ENCODE measurements at places on chromosomes 5 and 9.

DNA sequence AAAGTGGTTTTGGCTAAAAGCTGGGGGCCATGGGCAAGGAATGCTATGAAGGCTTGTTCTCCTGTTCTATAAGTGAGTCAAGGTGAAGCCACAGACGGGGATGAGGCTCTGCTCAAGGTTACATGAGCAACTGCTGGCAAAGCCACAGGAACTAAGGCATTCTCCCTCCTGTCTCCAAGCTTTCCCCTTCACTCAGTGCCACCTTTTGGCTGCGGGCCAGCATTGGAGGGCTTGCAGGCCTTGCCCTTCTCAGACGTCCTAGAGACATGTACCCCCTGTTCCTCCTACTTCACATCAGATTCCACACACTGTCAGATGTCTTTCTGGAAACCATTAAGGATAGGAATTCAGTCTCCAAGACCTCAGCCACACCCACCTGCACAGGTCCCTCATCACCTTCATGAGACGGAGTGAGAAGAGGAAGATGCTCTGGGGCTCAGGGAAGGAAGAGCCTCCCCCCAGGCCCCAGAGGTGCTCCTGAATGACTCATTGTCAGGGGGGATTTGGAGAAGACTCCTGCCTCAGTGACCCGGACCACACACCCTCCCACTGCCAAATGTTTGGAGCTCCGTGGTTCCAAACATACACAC lies 20.5 kb upstream of the MEIKIN start:
- DNase-seq: no peak

DNA sequence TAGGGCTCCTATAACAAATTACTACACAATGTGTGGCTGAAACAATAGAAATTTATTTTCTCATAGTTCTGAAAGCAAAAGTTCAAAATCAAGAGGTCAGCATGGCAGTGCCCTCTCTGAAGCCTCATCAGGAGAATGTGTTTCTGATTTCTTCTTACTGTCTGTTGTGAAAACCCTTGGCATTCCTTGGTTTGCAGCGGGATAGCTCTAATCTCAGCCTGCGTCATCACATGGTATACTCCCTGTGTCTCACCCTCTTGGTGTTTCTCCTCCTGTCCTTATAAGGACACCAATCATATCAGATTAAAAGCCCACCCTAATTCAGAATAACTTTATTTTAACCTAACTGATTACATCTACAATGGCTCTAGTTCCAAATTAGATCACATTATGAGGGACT lies 87.5 kb upstream of the CDH9 start:
- DNase-seq: no peak

GRCh38 chr9:114473447-114473801 lies 31.8 kb downstream of the WHRN start:
- DNase-seq: no peak

DNA sequence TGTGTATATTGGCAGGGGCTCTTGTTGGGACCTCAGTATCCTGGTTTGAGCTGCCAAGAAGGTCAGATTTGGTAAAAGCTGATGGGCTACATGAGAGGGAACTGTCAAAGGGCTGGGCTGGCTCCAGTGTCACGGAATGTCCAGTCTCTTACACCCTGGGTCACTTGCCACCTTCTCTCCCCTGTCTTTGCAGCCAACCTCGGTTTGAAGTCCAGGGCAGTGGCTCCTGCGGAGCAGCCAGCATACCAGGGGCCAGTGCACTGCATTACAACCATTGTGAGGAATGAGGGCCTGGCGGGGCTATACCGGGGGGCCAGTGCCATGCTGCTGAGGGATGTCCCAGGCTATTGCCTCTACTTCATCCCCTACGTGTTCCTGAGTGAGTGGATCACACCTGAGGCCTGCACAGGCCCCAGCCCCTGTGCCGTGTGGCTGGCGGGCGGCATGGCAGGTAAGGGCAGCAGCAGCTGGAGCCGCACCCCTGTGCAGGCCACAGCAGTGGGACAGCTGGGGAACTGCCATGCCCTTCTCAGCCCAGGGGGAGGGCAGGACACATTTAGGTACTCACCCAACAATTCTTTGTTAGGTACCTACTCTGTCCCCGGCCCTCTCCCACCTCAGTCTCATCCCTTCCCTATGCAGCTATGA lies 24.2 kb downstream of the IL9 start:
- no peak for DNase-seq

DNA sequence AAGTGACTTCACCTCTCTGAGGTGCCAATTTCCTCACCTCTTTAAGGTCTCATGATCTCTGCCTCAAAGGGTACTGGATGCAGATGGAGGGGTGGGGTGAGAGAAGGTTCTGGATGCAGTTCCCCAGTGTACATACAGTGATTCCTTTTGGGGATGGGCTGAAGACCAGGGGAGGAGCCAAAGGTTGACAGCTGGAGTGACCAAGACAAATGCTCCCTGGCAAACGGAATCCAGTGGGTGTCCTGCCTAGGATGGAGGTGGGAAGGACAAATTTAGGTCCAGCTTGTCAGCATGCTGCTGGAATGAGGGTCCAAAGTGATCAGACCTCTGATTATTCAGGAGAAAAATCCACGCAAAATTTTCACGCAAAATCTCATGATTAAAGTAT lies 7.3 kb upstream of the LMX1B start:
- no peak for DNase-seq

DNA sequence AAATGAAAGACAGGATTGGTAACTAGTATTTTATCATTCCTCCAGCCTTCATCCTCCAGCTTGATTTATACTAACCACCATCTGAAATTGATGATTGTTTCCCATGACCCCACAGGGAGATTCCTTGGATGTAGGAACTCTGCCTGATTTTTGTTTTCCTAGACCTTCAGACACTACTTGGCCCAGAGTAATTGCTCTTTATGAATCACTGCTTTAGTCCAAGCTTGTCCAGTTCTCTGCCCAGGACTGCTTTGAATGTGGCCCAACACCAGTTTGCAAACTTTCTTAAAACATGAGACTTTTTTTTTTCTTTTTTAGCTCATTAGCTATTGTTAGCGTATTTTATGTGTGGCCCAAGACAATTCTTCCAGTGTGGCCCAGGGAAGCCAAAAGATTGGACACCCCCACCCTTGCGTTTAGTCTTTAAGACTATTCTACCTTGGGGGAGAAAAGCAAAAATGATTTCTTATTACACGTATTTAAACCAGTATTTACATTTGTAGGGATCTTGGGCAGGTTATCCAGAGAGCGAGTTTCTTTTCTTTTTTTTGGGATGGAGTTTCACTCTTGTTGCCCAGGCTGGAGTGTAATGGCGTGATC lies 18.4 kb downstream of the BASP1 start:
- no peak for DNase-seq

DNA sequence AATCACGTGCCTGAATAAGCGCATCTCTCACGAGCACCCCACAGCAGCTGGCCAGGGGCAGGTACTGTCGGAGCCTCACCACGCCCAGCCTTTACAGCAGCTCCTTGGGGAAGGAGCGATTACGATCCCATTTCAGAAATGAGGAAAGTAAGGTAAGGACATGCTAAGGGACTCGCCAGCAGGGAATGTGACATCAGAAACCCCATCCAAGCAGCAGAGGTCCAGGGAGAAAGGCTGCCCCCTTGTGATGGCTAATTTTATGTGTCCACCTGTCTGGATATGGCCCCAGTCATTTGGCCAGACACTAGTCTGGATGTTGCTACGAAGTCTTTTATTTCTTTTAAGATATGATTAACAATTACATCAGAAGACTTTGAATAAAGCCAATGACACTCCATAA lies 77.3 kb downstream of the UBE2QL1 start:
- no peak for DNase-seq

DNA sequence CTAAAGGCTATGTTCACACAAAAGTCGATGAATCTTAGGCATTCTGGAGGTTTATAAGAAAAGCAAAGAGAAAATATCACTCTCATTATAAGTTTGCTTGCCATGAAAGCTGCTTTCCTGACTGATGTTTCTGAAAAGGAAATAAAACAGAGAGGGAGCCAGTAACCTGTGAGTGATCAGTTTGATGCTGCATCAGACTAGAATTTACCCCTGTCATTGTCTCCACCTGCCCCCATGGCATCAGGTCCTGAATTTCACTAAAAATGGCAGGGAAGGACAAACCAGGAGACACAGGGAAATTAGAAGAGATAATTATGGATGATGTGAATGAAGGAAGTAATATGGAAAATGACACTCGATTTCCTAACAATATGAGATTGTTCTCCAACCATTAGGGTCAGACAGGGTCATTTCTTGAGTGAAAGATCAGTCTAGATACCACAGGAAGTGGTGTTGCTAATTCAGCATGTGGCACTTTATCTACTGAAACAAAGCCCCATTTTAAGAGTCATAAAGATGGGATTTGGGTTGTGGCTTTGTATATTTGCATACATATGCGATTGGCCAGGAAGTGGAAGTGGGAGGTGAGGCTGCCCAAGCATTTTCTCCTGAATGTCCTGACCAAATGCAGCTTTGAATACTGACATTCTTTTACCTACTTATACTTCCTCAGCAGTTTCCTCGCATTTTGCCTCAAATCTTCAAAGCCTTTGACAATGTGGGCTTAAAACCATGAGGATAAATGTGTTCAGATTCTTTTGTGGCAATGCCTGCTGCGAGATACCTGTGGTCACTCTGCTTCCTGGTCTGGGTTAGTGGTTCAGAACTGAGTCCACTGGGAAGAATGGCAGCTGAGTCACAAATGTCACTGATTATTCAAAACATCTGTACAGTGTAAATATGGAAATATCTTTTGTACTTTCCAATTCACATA lies 29.7 kb downstream of the MEGF10 start:
- peak; percentile 9 for DNase-seq

DNA sequence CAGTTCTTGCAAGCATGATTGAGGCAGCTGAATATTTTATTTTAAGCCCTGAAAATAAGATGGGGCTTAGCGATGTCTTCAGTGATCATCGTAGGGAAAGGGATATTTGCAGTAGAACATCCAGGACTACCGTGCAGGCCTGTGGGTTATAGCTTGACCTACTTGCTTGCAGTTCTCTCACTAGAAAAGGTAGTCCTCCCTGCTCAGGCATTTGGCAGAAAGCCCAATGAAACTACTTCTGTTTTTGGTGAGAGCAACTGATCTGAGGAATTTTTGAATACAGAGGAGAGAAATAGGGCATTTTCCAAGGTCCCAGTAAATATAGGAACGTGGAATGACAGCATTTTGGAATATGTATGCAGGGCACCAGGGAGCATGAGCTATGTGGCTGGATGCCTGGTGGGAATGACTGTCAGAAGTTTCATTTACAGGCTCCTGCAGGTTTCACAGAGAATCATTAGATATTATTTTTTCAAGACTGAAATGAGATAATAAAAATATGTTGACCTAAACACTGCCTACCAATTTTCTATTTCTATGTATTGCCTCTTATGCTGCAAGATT lies 417.9 kb upstream of the ACTBL2 start:
- no peak for DNase-seq

DNA sequence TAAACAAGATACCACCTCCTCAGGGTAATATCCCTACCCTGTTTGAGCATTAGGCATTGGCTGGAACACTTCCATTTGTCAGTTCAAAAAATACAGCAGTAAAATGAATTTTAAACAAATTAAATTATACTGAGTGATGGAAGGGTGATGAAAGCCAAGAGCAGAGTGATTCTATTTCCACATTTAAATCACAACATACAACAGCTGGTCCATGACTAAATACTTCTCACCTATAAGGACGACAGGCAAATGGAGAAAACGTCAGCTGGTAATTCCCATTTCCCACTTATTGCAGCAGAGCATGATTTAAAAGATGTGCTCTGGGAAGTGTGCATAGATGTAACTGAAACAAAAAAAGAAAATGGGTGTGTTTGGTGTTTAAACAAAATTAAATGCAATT lies 543.6 kb upstream of the DAB2 start:
- no peak for DNase-seq

GRCh38 chr5:52909192-52909591 lies 80.0 kb upstream of the ITGA2 start:
- no peak for DNase-seq

GRCh38 chr5:107118184-107119019 lies 552.3 kb downstream of the EFNA5 start:
- DNase-seq: no peak

GRCh38 chr5:64634997-64635686 lies 55.2 kb upstream of the SHISAL2B start:
- peak; percentile 56 for DNase-seq

- DNase-seq: no peak
These were observed 12.3 kb downstream of the FCN2 start for GRCh38 chr9:134892820-134893420.

DNA sequence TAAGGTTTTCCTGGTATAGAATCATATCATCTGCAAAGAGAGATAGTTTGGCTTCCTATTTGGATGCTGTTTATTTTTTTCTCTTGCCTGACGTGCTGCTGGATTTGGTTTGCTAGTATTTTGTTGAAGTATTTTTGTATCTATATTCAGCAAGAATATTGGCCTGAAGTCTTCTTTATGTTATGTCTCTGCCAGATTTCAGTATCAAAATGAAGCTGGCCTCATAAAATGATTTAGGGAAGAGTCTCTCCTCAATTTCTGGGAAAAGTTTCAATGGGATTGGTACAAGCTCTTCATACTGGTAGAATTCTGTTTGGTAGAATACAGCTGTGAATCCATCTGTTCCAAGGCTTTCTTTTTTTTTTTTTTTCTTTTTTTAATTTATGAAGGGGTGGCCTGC lies 799.0 kb upstream of the TYRP1 start:
- no peak for DNase-seq

- no peak for DNase-seq
These were observed 14.4 kb downstream of the TBC1D9B start for GRCh38 chr5:179893076-179893957.

- no peak for DNase-seq
These were observed 165.8 kb downstream of the SEMA5A start for GRCh38 chr5:9380109-9380508.

- DNase-seq: no peak
These were observed 52.4 kb downstream of the NIPBL start for GRCh38 chr5:36928947-36929346.

DNA sequence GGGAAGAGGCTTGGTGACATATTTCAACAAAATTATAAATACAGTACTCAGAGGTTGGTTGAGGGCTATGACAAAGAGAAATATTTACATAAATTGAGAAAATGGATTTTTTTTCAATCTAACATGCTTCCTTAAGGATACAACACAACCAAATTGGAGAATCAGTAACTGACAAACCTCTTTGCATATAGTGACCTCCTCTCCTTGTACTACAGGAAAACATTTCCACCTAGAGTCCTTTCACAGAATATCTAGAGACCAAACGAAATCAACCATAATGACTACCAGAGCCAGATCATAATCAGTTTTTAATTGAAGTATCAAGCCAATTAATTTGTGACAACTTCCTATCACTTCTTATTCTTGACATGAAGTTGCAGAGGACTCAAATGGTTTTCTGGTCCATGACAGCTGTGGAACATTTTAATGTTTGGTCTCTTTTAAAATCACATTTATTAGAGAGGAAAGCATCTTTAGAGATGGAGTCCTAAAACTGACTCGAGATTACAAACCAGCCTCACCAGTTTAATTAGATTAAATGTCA lies 1636.5 kb upstream of the C9orf72 start:
- no peak for DNase-seq
